ENCODE measurements at places on chromosomes 4 and X. TPM values are rescaled to one million over a fixed set of nuclear protein-coding genes. Genes with fewer than 3 reads are reported as not detected.

TMEM47 gene
- 39.6 TPM for total RNA-seq

DNA sequence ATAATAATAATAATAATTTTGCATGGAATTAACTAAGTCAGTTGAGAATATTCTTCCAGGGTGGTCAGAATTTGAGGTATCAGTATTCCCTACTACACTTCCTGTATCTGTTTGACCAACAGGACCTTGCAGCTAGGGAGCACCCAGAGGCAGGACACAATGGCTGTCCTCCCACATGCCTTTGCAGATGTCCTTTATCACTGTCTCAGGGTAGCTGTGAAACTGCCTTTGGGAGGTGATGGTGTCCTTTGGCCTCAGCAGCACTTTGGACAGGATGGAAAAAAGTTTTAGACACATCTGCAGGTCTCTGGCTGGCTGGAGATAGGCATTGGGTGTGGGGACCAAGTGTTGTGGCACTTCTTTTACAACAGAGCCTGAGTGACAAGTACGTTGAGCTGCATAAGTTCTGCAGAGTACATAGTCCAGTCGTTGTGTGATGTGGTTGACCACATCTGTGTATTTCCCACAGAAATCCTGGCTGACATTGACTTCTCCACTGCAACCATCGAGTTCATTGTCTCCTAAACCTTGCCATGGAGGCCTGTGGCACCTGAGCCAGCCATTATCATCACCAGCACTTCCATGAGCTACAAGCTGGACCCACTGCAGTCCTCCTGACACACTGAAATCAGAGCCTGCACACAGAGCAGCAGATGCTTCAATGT lies 19.1 kb upstream of the UBA6 start:
- peaks cover 3% of the 10 kb centered on the region for H3K36me3 ChIP-seq
- H3K27ac ChIP-seq = no peak overlapping the region
- no peak for DNase-seq
- no peaks in the 10 kb centered on the region for H3K27me3 ChIP-seq

GRCh38 chr4:183721207-183722081 lies 62.4 kb downstream of the TRAPPC11 start:
- peaks cover 3% of the 10 kb centered on the region for H3K4me1 ChIP-seq
- H3K36me3 ChIP-seq = no peaks in the 10 kb centered on the region
- no peak overlapping the region for H3K4me3 ChIP-seq
- DNase-seq = peak; percentile 6
- H3K27ac ChIP-seq = no peak overlapping the region

- no peaks in the 10 kb centered on the region for H3K36me3 ChIP-seq
- peak overlapping the region; percentile 51 for H3K4me3 ChIP-seq
- H3K4me1 ChIP-seq = peaks cover 36% of the 10 kb centered on the region
- peak; percentile 61 for DNase-seq
- H3K27ac ChIP-seq = peak overlapping the region; percentile 75
These were observed 145.2 kb upstream of the SCML1 start for GRCh38 chrX:17592117-17592516.

GRCh38 chrX:153708415-153708814 lies 15.8 kb downstream of the BCAP31 start:
- H3K4me1 ChIP-seq = peaks cover under 1% of the 10 kb centered on the region
- H3K4me3 ChIP-seq = no peak overlapping the region
- H3K36me3 ChIP-seq = no peaks in the 10 kb centered on the region
- peak; percentile 74 for DNase-seq
- H3K27ac ChIP-seq = no peak overlapping the region

Data from astrocyte (in vitro differentiated cells and primary cell).